ENCODE measurements at places on chromosomes 2 and 18. TPM values are rescaled to one million over a fixed set of nuclear protein-coding genes. Genes with fewer than 3 reads are reported as not detected.

The FBXO36 gene
- total RNA-seq = 2.5 TPM

The PLCD4 gene
- total RNA-seq = 0.39 TPM

The IL18RAP gene
- not detected for total RNA-seq

The IL1RN gene
- total RNA-seq = not detected

The HMSD gene
- 0.84 TPM for total RNA-seq
